T-helper 1 cell (primary cell): ENCODE measurements at places on chromosomes 13 and 19.

GRCh38 chr13:30049692-30050091 is 199.3 kb upstream of the UBL3 start:
- no peak for DNase-seq

GRCh38 chr19:40724855-40725254 is 7.9 kb downstream of the ITPKC start:
- no peak for DNase-seq

- no peak for DNase-seq
These were observed 4.3 kb downstream of the HNRNPL start for GRCh38 chr19:38845374-38846024.

DNA sequence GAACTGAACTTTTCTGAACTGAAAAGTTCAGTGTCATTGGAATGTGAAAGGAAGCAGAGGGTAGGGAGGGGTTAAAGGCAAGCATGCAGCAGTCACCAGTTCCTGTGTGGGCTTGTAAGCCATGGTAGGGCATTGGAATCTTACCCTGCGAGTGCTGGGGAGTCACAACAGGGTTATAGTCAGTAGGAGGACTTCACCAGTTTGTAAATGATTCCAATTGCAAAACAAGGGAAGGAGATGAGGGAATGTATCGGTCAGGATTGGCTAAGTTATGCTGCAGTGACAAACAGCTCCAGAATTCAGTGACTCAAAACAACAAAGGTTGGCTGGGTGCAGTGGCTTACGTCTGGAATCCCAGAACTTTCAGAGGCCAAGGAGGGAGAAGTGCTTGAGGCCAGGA is 12.8 kb downstream of the LYPD3 start:
- DNase-seq, result no peak

DNA sequence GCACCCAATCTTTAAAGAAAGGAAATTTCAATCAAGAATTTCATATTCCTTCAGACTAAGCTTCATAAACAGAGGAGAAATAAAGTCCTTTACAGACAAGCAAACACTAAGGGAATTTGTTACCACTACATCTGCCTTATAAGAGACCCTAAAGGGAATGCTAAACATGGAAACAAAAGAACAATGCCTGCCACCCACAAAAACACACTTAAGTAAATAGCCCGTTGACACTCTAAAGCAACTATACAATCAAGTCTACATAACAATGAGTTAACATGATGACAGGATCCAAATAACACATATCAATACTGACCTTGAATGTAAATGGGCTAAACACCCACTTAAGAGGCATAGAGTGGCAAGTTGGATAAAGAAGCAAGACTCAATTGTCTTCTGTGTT is 1056.9 kb upstream of the ATXN8OS start:
- no peak for DNase-seq

DNA sequence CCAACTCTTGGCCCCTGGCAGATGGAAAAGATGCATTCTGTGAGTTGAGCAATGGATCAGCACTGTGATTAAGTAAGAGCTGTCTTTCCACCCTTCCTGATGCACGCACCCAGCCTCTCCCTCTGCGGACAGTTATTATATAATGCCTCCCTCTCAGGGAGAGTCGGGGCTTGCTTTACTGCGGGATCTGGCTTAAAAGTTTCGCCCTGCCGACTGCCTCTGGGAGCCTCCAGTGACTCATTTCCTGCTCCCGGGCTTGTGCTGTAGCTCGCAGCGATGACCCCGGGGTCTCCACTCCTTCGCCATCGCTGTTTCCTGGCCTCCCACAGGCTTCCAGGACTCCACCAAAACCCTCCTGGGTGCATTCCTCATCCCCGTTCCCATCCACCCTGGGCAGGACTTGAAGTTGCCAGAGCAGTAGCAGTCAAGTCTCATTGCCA is 107.4 kb upstream of the SLC7A1 start:
- DNase-seq, result no peak

GRCh38 chr13:75694722-75695121 is 58.6 kb downstream of the LMO7 start:
- DNase-seq, result no peak

DNA sequence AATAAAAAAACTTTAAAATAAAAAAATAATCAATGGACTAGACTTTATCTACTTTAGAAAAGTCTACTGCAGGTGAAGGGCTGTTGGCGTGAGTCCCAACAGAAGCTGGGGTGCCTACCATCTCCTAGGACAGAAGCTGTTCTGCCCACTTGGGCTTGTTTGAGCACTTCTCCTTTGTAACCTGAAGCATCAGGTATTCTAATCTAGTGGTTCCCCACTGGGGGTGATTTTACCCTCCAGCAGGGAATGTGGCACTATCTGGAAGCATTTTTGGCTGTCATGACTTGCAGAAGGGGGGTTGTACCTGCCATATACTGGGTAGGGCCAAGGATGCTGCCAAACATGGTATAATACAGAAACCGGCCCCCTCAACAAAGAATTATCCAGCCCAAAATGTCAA is 16.2 kb upstream of the DOCK9 start:
- no peak for DNase-seq

DNA sequence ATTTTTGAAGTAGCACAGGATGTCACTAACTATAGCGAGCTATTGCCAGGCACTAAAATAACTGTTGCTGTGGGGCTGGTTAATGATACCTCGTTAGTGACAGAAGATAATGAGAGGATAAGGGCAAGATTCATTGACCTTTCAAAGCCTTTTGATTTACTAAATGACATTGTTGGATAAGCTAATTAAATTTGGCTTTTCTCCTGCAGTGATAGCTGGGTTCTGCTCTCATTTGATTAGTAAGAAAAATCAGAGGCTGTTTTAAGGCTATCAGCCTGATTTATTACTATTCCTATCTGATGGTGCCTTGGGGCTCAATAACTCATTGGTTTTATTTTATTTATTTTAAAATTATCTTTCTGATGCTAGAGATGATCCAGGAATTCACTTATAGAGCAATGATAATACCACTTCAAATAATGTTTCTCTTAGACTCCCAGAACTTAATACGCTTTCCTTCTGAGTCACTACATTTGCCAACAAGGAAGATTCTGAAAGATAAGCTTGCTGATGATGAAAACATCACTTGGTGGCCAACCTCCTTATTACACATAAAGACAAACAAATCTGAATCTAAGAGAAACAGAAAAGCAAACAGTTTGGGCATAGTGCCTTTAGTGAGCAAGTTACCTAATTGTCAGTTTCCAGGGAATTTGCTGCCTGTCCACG is 501.3 kb upstream of the ARGLU1 start:
- no peak for DNase-seq

DNA sequence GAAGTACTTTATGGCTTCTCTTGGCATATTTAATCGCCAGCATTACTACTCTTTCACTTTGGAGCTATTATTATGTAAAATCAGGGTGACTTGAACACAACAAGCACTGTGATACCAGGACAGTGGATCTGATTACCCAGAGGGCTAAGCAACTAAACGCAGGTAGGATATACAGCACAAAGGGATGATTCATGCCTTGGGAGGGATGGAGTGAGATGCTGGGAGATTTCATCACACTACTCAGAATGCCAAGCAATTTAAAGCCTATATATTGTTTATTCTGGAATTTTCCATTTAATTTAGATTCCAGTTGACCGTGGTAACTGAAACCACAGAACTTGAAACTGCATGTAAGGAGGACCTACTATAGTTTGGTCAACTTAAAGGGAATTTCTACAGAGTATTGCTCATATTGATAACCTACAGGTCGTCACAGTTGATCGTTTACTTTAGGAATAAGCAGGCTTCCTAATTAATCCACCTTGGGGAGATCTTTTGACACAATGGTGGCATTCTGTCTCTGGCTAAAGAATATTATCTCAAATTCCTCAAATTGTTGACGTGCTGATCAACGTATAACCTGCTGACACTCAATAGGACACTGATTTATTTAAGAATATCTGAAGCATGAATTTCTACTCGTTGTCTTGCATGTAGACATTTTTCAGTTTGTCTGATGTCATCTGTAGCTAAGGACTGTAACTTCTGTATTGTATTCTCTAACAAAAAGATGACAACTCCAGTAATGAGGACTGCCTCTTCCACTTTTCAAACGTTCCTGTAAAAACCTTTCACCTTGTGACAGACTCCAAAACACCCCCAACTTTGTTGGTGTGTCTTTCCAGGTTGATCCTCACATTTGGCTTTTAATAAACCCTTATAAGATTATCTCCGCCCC is 254.2 kb downstream of the GPC5 start:
- no peak for DNase-seq

- no peak for DNase-seq
These were observed 33.4 kb downstream of the ALG5 start for GRCh38 chr13:36965767-36966166.

- DNase-seq, result no peak
These were observed 78.7 kb upstream of the SERP2 start for GRCh38 chr13:44294876-44295275.

- no peak for DNase-seq
These were observed 5.0 kb upstream of the MTIF3 start for GRCh38 chr13:27455331-27455855.
